Astrocyte (in vitro differentiated cells and primary cell): ENCODE measurements at places on chromosomes 5 and 9.

GRCh38 chr5:155211764-155212163, 198.2 kb downstream of the KIF4B start:
- no peak for DNase-seq

DNA sequence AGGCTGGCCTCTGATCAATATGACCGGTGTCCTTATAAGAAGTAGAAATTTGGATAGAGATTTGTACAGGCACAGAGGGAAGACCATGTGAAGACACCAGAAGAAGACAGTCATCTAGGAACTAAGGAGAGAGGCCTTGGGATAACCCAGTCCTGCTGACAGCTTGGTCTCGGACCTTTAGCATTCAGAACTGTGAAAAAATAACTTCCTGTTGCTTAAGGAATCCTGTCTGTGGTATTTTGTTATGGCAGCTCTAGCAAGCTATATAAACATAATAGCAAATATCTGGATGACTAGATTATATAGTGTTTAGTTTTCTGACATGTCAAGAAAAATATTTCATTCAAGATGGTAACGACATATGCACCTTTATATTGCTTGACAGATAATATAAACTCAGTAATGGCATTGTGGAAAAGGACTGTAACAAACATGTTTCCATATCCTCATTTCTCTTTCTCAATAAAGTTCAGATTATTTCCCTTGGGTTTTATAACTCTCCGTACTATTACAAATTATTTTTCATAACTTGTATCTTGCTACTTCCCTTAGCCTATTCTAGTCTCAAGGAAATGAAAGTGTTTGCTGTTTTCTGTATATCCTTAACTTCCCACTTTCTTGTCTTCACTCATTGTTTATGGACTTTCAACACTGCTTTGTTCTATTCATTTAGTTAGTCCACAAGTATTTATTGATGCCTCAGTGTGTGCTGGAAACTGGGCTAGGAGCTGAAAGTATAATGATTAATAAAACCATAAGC, 62.4 kb downstream of the KIAA1958 start:
- DNase-seq = no peak

DNA sequence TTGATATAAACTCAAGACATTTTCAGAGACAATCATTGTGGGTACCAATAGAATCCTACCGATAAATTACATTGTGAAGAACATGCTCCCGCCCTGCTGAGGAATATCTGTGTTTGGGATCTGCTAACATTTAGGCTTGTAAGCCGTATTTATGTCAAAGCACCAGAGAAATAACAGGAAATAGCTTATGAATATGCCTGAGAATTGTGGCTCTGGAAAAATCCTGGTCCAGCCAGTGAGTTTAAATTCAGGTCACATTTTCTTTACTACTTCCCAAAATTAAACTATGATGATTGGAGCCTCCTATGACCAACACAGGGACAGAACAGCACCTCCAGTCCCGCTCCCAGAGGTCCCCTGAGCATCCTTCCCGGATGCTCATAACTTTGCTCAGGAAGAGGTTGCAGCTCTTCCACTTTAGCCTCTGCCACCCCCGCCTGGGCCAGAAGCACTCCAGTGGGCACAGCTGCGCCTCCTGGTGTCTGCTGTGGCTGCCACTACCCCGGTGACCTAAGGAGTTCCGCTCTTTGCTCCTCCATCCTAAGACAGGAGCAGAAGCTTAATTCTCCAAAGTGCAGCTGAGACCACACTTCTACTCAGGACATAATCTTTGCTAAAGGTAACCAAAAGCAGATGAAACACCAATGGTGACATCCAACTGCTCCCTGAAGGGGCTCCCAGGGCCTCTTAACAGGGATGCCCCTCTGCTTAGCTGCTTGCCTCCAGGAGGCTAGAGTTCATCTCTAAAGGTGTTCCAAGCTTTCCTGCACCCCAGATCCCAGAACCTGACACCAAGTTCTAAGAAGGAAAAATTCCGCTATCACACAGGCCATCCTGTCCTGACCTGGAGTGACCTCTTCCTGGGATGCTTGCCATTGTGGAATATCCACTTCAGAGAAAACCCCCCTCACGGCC, 58.8 kb downstream of the SLC1A1 start:
- no peak for DNase-seq

DNA sequence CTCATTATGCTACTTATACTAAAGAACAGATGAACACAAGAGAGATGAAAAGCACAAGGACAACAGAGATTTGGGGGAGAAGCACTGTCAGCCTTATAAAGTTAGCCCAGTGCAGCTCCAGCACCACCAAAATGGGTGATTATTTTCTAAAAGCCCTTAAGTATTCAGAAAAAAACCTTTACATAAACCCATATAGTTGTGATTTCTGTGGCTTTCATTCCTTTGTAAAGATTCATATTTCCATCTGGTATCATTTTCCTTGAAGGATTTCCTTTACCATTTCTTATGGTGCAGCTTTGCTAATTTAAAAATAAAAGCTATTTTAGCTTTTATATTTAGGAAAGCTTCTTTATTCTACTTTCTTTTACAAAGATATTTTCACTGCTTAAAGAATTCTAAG, 311.0 kb downstream of the TMEM167A start:
- no peak for DNase-seq

DNA sequence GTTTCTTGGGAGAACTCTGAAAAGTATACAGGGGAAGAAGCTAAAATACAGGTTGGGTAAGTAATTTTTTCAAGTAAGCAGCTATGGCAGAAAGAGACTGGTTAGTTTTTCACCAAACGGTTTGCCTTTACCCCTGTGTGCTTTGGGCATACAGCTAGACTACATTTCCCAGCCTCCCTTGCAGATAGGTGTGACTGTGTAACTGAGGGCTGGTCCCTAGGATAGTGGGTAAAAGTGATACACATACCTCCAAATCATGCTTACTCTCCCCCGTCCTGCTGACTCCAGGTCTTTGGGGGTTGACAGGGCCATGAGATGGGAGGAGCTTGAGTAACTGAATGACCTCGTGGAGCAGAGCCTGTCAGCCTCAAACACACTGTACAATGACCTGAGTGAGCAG, 208.6 kb upstream of the GDNF start:
- no peak for DNase-seq

- DNase-seq = no peak
Observed at GRCh38 chr5:96838201-96839070, 30.7 kb upstream of the ERAP1 start.

DNA sequence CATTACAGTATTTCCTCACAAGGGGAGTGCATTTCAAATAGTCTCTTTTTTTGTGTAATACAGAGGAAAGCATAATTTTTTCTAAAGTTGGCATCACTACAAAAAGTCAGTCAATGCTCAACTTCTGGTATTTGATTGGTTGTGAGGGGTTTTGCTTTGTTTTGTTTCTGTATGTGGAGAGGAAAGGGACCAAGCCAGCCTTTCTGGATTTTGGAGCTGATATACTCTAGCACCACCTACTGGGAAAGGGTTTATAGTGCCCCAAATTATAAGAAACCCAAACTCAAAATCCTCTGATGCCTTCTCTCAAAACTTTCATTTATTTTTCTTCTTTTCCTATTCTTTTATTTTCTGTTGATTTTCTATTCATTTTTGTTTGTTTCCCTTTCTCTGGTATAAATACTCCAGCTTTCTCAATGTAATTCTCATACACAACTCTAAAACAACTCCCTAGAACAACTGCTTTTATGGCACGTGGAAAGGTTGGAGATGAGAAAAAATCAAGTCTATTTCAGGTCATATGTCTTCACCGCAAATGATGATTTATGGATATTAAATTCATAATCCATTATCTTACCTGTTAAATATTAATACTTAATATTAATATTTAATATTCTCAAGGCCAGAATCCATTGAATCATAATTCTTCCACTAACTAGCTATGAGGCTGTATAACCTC, 69.5 kb upstream of the ANXA1 start:
- peak; percentile 22 for DNase-seq

GRCh38 chr5:142958944-142959682, 188.9 kb downstream of the ARHGAP26 start:
- DNase-seq = peak; percentile 62

- DNase-seq = peak; percentile 12
Observed at GRCh38 chr5:37208883-37209797, 40.0 kb downstream of the CPLANE1 start.

- DNase-seq = no peak
Observed at GRCh38 chr9:127221695-127222094, 42.9 kb upstream of the GARNL3 start.

DNA sequence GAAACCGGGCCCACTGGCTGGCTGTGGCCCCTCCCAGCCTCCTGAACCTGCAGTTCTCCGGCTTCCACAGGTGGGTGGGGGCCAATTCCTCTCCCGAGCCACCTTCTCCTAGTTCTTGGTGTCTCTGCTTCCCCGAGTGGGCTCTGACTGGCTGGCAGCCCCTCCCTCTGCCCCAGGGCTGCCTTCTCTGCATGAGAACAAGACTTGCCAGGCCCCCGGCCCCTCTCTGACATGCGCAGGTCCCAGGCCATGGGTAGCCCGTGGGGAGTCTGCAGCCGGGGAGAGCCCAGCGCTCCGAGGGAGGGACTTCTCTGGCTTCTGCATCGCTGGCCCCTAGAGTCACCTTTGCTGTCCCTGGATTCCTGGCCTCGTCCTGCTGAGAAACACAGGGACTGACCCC, 421.7 kb downstream of the IRX2 start:
- DNase-seq = no peak

GRCh38 chr5:138077064-138077696, 6.7 kb upstream of the WNT8A start:
- peak; percentile 23 for DNase-seq

DNA sequence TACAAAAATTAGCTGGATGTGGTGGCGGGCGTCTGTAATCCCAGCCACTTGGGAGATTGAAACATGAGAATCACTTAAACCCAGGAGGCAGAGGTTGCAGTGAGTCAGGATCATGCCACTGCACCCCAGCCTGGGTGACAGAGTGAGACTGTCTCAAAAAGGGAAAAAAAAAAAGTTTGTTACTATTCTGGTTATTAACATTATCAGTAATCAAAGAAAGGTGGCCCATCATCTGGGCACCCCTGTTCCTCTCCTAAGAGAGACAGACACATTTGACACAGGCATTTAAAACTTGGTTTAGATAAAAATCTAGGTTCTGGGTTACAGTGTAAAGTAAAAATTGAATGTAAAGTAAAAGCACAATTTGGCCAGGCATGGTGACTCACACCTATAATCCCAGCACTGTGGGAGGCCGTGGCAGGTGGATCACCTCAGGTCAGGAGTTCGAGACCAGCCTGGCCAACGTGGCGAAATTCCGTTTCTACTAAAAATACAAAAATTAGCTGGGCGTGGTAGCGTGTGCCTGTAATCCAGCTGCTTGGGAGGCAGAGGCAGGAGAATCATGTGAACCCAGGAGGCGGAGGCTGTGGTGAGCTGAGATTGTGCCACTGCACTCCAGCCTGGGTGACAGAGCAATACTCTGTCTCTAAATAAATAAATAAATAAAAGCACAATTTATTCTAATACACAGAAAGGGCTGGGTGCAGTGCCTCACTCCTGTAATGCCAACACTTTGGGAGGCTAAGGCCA, 16.7 kb upstream of the PHYHD1 start:
- DNase-seq = no peak

DNA sequence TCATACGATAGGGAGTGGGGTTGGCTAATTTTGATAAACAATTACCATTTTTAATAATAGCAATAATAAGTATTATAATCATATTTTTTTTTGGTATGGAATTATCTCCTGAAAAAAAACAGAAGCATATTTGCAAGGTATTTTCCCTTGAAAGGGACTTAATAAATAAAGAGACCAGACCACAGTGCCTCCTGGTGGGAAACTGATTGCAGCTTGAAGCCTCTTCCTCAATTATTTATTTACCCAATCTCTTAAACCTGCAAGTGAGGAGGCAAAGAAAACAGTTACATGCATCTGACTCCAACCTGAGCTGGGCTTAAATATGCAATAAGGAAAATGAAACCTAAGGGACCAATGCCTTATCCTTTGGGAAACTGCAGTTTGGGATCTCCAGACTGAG, 388.1 kb upstream of the ACO1 start:
- DNase-seq = no peak
